IMR-90 (cell line): ENCODE measurements at places on chromosomes 7 and 10. TPM values are rescaled to one million over a fixed set of nuclear protein-coding genes. Genes with fewer than 3 reads are reported as not detected.
A peak's percentile ranks its signal among the peaks of the same experiment; 100 is the strongest.

HDAC9 gene
- total RNA-seq, result 24.2 and 24.7 TPM in 2 replicates

DNA sequence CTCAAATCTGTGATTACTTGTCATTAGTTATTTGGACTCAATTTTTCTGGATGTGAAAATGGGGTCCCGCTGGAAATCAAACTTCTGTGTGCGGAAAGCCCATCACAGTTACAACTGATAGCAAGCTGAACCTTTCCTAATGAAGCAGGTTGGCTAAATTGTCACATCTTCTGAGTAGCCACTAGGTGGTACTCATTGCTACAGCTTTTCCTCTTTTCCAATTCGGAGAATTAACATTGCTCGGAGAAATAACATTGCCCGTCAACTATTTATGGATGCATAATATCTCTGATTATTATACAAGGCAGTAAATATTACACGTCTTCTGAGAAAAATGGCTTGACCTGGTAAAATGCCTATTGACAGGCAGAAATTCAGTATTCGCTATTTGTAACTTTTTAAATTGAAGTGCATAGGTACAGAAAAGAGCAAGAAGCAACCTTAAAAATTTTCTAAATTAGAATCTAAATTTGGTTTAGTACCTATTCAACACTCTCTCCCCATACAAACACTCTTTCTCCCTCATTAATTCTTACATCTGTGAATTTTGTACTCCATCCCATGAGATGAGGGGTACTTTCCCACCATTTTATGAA lies 17.3 kb upstream of the BLOC1S2 start:
- DNase-seq, result peak; percentile 30

- DNase-seq, result no peak
Observed at GRCh38 chr7:127437241-127437640, 44.7 kb upstream of the ZNF800 start.

EPHB6 gene
- total RNA-seq, result under 0.01 TPM in 2 replicates

IFIT1 gene
- total RNA-seq, result 6.8 and 7.5 TPM in 2 replicates

- no peak for DNase-seq
Observed at GRCh38 chr10:44395902-44396670, 11.2 kb upstream of the CXCL12 start.

HYAL4 gene
- total RNA-seq, result not detected in 2 replicates

TMEM140 gene
- 0.28 and 0.72 TPM in 2 replicates for total RNA-seq

GRCh38 chr10:63670291-63670898 lies 149.2 kb downstream of the REEP3 start:
- no peak for DNase-seq

DNA sequence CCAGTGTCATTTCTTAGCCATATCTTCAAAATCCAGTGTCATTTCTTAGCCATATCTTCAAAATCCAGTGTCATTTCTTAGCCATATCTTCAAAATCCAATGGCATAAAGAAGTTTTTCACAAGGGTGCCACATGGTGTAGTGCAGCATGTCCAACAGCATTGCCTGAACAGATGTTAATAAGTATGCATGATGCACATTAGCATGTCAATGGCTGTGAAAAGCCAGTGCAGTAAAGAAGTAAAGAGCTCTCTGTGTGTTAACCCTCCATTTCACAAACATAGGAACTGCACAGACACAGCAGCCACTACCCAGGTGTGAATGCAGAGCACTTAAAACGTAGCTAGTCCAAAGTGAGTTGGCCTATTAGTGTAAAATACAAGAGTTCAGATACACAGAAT lies 89.8 kb downstream of the GNAI1 start:
- no peak for DNase-seq

ZKSCAN1 gene
- 30.3 and 40.7 TPM in 2 replicates for total RNA-seq

GRCh38 chr7:25985196-25985595 lies 166.8 kb upstream of the NFE2L3 start:
- no peak for DNase-seq

DNA sequence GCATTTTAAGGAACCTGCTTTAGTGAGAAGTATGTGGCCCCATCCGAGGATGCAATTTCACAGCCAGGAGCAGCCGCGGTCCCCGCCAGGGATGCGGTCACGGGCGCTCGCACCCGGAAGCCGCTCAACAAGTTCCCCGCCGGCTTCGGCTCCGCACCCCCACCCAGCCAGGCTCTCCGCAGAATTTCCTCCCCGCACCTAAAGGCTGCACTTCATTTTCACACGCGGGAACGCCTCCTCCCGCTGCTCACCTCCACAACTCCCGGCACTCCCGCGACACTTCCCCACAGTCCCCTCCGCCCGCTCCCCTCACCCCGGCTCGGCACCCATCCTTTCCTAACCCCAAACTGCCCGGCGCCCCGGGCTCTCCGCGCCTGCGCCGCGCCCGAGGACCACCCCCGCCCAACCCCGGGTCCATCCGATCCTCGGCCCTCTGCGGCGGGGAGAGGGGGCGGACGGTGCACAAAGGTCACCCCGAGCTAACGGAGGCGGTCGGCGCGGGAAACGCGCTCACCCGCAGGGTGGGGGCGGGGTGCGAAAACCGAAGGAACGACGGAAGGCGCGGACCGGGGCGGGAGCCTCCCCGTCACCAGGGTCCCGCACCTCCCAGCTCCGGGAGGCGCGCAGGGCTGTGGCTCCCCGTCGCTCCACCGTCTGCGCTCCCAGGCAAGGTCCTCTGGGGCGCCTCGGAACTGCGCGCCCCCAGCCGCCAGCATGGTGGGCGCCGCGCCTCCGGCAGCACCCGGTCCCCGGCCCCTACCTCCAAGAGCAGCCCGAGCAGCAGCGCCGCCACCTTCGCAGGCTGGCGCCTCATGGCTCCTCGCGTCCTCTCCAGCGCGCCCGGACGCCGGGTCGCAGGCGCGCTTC lies 558 bp downstream of the VOPP1 start:
- DNase-seq, result peak; percentile 22

IFIT1B gene
- not detected in 2 replicates for total RNA-seq

DNA sequence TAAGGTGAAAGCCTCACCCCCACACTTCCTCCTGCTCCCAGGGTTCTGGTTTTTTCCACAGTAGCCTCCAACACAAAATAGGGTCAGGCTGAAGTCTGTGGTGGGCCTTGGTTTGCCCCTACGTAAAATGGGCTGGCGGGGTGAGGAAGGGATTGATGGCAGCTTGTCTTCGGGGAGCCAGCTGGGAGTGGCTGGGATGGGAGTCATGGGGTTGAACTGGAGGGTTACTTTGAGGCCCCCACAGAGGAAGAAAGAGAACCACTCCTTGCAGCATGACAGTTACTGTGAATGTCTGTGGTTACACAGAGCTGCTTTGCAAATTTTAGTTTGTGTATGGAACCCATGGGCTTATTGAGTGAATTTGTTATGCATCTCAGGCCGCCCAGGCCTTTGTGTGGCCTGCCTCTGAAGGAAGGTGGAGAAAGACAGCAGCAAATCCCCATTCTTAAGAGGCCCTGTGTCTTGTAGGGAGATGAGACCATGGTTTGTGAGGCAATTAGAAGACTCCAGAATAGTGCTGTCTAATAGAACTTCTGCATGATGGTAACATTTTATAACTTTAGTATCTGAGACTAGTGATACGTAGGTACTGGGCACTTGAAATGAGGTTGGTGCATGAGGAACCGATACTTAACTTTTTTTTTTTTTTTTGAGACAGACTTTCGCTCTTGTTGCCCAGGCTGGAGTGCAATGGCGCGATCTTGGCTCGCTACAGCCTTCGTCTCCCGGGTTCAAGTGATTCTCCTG lies 8.1 kb downstream of the TRIM8 start:
- no peak for DNase-seq

DNA sequence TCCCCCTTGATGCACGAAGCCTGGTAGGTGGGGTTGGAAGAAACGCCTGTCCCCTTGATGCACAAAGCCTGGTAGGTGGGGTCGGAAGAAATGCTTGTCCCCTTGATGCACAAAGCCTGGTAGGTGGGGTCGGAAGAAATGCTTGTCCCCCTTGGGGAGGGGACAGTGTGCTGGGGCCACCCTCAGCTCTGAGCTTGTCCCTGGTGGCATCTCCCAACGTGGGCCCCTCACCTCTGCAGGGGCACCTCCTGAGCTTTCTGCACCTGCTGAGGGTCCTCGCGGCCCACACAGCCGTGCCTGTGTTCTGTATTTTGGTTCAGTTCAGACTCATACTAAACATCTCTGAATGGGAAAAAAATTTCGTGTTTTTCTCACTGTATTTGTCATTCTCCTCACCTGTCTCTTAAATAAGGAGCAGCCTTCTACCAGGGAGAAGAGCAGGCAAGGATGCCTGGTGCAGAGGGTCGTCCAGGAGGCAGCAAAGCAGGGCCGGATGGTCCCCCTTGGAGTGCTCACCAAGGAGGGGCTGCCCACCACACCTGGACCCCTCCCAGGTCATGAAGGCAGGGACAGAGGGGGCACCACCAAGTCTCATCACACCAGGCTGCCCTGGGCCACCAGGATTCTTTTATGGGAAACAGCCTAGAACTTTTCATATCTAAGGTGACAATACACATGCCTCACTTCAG lies 24.7 kb downstream of the VIPR2 start:
- no peak for DNase-seq

GBX1 gene
- not detected in 2 replicates for total RNA-seq

GRCh38 chr7:87204933-87205332 lies 14.6 kb downstream of the TMEM243 start:
- no peak for DNase-seq

GPR141 gene
- not detected in 2 replicates for total RNA-seq

GRCh38 chr7:101163279-101164070 lies 1.9 kb downstream of the VGF start:
- DNase-seq, result no peak

MLXIPL gene
- not detected in 2 replicates for total RNA-seq

GRCh38 chr7:73850781-73851207 lies 8.5 kb upstream of the METTL27 start:
- DNase-seq, result peak; percentile 99

DNA sequence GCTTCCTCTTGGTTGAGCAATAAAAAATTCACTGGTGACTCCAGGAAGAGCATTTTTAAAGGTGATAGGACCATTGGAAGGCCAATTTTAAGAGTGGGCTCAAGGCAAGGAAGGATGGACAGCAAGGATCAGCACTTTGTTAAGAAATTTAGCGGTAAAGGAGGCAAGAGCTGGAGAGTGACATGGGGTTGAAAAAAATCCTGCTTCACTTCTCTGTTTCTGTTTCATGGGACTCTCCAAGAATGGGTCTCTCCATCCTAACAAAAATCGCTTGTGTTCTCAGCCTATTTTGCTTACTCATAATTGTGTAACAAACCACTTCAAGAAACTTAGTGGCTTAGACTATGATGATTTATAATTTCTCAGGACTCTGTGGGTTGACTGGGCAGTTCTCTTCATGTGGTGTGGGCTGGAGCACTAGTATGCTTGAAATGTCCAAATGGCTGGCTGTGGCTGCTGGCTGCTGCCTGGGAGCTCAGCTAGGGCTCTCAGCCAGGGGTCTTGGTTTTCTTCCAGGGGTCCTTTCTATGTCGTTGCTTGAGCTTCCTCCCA lies 59.8 kb upstream of the ZNRF2 start:
- DNase-seq, result peak; percentile 30

DNA sequence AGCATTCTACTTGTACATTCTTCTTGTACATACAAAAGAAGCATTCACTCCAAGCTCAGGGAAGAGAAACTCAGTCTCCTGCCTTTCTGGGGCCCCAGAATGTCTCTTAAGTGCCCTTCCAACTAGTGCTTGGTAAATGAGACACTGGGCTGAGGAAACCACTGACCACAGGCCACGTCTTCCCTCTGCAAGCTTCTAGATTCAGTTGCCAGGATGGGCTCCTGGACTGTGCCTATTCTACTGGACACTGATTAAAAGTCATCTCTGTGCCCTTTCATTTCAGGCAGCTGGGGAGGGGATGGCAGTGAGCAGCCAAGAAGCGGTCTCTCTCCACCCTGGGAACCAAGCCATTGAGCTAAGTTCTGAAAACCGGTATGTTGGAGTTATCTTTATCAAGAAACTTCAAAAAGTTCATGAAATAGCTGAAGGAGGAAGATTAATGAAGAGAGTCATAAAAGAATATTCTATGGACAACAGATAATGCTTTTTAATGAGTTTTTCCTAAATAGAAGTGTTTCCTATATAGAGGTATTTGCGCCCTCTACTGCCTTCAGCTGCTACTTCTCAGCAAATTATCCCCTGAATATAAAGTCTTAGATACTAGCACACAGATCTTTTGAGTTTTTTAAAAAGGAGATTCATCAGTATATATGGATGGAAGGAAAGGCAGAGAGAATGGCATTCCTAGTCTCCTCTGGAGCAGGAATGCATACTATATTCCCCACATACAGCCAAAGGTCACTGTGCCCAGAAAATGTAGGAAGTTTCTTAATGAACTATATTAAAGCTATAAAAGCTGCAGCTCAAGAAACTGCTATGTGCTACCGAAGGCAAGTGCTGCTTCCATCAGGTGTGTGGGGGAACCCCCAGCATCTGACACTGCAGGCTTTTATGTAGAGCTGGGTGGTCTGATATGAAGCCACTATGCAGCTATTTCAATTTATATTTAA lies 8.4 kb upstream of the IFIT1B start:
- DNase-seq, result peak; percentile 60

CYP26C1 gene
- total RNA-seq, result under 0.01 TPM in 1 of 2 replicates, not detected in the other

DNA sequence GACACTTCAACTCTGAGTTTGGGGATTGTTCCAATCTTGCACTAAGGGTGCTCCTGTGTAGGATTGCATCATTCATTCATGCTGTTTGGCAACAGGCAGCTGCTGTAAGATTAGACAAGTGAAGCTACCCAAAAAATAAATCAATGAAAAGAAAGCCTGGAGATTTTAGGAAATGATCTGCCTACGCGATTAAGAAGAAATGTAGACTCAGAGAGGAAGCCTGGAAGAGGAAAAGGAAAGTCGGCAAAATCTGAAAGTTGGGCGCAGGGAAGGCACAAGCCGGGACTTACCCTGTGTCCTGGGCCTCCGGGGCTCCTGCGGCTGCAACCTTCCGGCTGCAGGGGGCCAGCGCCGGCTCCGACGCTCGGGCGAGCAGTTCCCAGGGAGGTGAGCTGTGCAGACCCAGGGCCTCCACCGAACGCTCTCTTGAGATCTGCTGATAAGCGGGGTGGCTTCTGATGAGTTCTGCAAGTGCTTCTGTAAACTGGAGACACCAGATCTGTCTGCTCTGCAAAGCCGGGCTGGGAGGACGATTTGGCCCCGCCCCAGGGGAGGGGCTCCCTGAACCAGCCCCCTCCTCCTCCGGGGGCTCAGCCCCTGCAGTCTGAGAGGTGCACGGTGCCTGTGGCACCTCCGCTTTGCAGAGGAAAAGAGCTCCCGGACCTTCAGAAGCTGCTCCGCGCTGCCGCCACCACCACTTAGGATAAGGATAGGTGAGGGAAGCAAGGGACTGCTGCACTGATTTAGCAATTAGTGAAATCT lies 17.4 kb downstream of the PSPH start:
- DNase-seq, result peak; percentile 70

DNA sequence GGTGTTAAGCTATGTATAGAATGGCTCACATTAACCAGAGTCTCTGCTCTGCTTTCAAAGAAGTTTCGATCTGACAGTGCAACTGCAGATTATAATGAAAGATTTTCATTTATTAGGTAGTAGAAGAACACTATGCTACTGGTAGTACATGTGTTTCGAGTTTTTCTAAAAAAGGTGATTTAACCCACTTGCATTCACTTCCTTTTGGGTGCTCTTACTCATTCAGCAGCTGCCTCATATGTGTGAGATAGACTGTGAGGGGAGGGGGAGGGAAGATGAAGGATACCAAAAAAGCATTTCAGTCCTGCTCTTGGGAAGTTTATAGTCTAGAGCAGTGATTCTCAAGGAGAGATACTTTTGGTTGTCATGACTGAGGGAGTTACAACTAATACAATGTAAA lies 20.4 kb downstream of the PLEKHA8 start:
- no peak for DNase-seq

STRA8 gene
- total RNA-seq, result not detected in 2 replicates

- no peak for DNase-seq
Observed at GRCh38 chr7:27245124-27245797, 2.7 kb downstream of the EVX1 start.
